Panc1 (cell line): ENCODE measurements at places on chromosomes 7 and 10. TPM values are rescaled to one million over a fixed set of nuclear protein-coding genes. Genes with fewer than 3 reads are reported as not detected.

DNA sequence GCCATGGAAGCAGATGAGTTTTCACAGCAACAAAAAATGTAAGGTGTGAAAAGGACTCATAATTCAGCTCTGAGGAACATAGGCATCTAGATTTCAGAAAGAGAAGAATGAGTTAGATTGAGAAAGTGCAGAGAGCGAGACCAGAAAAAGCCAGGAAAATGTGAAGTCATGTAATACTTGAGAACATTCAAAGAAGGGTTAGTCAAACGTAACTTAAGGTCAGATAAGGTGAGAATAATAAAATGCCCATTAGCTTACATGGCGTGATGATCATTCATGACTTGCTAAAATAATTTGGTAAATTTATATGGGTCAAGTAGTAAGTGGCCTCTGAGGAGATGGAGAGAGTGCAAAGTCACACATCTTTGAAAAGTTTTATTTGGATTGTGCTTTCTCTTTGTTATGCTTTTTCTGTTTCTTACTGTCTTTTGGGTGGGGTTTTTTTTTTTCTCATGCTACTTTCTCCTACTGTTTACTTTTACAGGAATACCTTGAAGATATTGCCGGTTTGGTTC lies 271.8 kb upstream of the NRG3 start:
- H3K4me1 ChIP-seq, result no peaks in the 10 kb centered on the region
- no peak overlapping the region for H3K4me3 ChIP-seq
- no peaks in the 10 kb centered on the region for H3K36me3 ChIP-seq
- H3K27ac ChIP-seq, result no peak overlapping the region
- no peaks in the 10 kb centered on the region for H3K27me3 ChIP-seq

- DNase-seq, result no peak
- H3K4me3 ChIP-seq, result no peak overlapping the region
- H3K4me1 ChIP-seq, result no peaks in the 10 kb centered on the region
Observed at GRCh38 chr7:69698109-69698825, 100.0 kb downstream of the AUTS2 start.

The COL13A1 gene
- 1.0 TPM for total RNA-seq

GRCh38 chr10:34313353-34313752 lies 501.7 kb downstream of the PARD3 start:
- no peak overlapping the region for H3K4me3 ChIP-seq
- H3K36me3 ChIP-seq, result no peaks in the 10 kb centered on the region
- no peak overlapping the region for H3K27ac ChIP-seq
- H3K4me1 ChIP-seq, result no peaks in the 10 kb centered on the region
- no peaks in the 10 kb centered on the region for H3K27me3 ChIP-seq

- no peak for DNase-seq
- no peaks in the 10 kb centered on the region for H3K36me3 ChIP-seq
- H3K4me1 ChIP-seq, result no peaks in the 10 kb centered on the region
- peak overlapping the region; percentile 66; the same call in 1 of the 2 replicates for H3K27ac ChIP-seq
Observed at GRCh38 chr10:4698075-4698474, 127.9 kb upstream of the AKR1E2 start.

DNA sequence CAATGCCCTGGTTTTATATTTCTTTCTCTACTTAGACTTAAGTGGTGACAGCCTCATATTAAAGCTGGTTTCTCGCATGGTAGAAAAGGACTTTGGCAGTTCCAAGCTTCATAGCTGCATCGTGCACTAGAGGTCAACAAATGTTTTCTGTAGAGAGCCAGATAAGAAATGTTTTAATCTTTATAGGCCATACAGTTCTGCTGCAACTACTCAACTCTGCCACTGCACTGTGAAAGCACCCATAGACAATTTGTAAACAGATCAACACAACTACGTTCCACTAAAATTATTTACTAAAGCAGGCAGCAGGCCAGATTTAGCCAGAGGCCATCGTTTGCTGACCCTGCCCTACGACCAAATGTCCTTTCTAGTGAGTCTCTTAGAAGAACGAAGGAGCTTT lies 36.7 kb downstream of the CSGALNACT2 start:
- no peaks in the 10 kb centered on the region for H3K4me1 ChIP-seq
- no peak for DNase-seq
- no peaks in the 10 kb centered on the region; the same call in 1 of the 2 replicates for H3K36me3 ChIP-seq
- H3K4me3 ChIP-seq, result no peak overlapping the region

The SFR1 gene
- total RNA-seq, result 8.4 TPM

The MMD2 gene
- total RNA-seq, result not detected

The WNT2 gene
- total RNA-seq, result not detected

- no peaks in the 10 kb centered on the region for H3K27me3 ChIP-seq
- no peak overlapping the region for H3K4me3 ChIP-seq
- H3K36me3 ChIP-seq, result peaks cover 4% of the 10 kb centered on the region
- no peak for DNase-seq
- peaks cover 14% of the 10 kb centered on the region for H3K4me1 ChIP-seq
Observed at GRCh38 chr10:986137-986825, 2.0 kb upstream of the GTPBP4 start.

The GIMAP4 gene
- total RNA-seq, result 0.26 TPM

The ADCYAP1R1 gene
- total RNA-seq, result not detected

DNA sequence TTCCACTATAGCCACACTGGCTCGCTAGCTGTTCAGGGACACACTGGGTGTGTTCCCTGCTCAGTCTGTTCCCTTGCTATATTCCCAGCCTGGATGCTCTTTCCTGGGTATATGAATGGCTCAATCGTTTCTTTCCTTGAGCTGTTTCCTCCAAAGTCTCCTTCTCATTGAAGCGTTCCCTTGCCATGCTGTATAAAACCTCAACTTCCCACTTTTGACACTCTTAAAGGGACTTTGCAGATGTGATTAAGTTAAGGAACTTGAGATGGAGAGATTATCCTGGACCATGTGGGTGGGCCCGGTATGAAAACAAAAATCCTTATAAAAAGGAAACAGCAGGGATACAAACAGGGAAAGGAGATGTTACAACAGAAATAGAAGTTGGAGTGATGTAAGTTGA lies 973.1 kb downstream of the LRMDA start:
- no peak overlapping the region for H3K27ac ChIP-seq
- no peak overlapping the region for H3K4me3 ChIP-seq
- peaks cover 5% of the 10 kb centered on the region; the same call in 1 of the 2 replicates for H3K27me3 ChIP-seq

DNA sequence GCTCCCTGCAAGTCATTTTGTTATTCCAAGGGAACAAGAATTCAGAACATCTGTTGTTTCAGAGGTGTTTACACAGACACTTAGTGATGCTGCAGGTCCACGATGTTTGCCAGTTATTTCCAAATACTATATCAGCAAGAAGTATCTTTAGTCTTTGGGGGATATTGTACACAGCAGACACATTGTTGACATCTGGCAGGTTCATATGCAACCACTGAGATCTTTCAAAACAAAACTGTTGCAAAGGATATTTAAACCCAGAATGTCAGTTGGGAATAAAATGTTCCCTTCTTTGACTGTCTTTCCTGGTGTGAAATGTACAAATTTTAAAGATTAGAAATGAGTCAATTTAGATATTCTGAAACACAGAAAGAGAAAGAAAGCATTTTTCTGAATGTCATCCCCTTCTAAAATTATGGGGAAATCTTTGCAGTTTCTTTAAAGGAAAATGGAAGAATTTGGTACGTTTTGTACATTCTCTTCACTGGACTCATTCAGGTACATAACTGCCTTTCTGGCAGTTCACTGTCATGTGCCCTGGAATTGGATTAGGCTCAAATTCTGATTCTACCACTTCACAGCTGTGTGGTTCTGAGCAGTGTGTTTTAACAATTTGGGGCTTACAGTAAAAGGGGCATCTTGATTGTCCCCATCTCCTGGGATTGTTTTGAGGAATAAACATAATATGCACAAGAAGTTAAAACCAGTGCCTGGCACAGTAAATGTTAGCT lies 40.3 kb upstream of the CELF2 start:
- no peaks in the 10 kb centered on the region for H3K36me3 ChIP-seq
- no peaks in the 10 kb centered on the region for H3K27me3 ChIP-seq
- H3K27ac ChIP-seq, result no peak overlapping the region

DNA sequence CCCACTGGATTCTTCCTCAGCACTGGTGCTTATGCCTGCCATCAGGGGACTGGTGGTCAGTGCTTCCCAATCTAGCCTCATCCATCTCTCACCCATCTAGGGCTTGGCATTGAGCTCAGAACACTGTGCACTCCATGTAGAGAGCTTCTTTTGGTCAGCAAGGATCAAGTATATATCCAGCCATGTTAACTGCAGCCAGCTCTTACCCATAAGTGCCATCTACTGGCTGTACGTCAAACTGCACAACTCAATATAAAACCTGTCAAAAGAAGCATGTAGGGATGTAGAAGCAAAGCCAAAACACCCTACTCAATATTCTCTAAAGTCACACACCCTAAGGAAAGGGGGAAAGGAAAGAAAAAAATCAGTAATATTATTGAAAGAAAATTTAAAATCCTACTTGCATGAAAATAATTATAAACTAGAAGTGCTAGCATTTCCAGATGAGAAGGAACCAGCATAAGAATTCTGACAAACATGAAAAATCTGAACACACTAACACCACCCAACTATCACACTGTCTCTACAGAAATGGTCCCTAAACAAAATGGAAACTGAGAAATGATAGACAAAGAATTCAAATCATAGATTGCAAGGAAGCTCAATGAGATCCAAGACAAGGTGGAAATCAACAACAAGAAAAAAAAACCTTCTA lies 531.1 kb upstream of the STEAP1 start:
- no peak overlapping the region for H3K4me3 ChIP-seq
- DNase-seq, result peak; percentile 32
- no peaks in the 10 kb centered on the region for H3K4me1 ChIP-seq
